ENCODE measurements at places on chromosomes 4 and X.

DNA sequence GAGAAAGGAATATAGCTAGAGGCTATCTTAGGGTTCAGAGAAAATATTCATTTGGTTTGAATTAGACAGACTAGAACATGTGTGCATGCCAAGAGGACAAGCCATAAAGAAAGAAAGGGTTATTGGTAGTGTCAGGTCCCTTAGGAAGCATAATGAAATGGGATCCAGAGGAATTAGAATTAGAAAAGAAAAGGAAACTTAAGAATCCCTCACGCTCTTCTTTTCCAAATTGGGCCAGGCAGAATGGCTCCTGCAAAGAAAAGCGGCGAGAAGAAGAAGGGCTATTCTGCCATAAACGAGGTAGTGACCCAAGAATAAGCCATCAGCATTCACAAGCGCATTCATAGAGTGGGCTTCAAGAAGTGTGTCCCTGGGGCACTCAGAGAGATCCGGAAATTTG is 4.9 kb upstream of the ABCG2 start:
- no peak for DNase-seq

GRCh38 chrX:150934453-150934852 is 36.0 kb upstream of the CD99L2 start:
- peak; percentile 11 for DNase-seq

- peak; percentile 64 for DNase-seq
Observed at GRCh38 chr4:83629945-83630721, 94.2 kb downstream of the GPAT3 start.

DNA sequence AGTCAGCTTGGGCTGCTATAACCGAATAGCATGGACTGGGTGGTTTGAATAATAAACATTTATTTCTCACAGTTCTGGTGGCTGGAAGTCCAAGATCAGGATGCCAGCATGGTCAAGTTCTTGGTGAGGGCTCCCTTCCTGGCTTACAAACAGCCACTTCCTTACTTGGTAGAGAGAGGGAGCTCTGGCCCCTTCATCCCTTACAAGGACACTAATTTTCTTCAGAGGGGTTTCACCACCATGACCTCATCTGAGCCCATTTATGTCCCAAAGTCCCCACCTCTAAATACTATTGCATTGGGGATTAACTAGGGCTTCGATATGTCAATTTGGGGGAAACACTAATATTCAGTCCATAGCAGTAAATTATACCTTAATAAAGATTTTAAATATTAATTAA is 61.8 kb downstream of the CLNK start:
- DNase-seq, result no peak

GRCh38 chrX:154596290-154596929 is 11.5 kb downstream of the CTAG1A start:
- peak; percentile 46 for DNase-seq

- no peak for DNase-seq
Observed at GRCh38 chrX:19070555-19070994, 51.7 kb downstream of the ADGRG2 start.

DNA sequence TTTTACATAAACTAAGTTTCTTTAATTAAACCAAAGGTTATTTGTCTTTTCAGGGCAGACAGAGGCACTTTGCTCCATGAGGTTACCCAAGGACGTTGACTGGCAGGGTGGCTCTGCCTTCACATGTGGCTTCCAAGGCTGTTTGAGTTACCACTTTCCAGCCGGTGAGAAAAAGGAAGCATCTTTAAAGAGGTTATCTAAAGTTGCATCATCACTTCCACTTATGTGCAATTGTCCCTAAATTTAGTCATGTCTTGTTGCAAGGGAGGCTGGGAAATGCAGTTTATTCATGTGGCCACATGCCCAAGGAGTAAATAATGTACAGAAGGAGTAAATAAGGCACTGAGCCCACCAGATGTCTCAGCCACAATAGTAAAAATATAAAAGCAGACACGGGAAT is 29.0 kb upstream of the RAP1GDS1 start:
- peak; percentile 2 for DNase-seq

GRCh38 chr4:119841361-119841760 is 212.8 kb upstream of the PDE5A start:
- DNase-seq, result no peak

DNA sequence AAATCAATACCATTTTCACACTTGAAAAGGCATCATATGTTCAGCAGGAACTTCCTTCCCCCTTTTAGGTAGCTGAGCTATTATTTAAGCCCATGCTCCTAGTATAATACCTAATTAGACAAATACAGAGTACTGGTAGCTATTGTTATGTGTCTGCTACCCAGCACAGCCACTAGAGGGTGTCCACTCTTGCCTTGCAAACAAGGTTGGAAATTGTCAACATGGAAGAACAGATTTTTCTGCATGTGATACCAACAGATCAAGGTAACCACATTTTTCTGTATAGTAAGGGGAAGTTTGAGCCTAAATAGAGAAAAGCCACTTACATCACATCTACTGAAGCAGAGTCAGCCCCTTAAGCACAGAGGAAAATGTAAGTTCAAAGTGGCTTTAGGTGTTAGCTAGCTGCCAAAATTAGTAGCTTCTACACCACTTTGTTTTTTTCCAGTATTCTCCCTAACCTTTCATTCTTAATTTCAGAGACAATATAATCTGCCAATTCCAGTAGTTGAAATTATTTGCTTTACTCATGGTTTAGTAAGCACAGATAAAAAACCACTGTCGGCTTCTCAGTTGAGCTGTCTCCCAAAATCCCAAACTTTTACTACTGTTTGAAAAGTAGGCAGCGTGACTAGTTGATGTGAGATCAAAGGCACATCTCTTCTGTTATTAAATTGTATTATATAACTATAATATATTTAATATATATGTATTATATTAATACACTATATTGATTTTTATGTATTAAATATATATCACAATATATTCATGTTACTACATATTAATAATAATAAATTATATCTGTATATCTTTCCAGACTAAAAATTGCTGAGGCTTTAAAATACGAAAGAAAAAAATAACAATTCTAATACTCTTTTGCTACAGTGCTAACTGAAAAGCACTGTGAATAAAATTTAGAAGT is 38.2 kb downstream of the EDNRA start:
- peak; percentile 59 for DNase-seq

GRCh38 chr4:121648516-121648915 is 48.3 kb downstream of the ANXA5 start:
- DNase-seq, result no peak

GRCh38 chr4:18935659-18936345 is 914.2 kb upstream of the LCORL start:
- DNase-seq, result no peak

DNA sequence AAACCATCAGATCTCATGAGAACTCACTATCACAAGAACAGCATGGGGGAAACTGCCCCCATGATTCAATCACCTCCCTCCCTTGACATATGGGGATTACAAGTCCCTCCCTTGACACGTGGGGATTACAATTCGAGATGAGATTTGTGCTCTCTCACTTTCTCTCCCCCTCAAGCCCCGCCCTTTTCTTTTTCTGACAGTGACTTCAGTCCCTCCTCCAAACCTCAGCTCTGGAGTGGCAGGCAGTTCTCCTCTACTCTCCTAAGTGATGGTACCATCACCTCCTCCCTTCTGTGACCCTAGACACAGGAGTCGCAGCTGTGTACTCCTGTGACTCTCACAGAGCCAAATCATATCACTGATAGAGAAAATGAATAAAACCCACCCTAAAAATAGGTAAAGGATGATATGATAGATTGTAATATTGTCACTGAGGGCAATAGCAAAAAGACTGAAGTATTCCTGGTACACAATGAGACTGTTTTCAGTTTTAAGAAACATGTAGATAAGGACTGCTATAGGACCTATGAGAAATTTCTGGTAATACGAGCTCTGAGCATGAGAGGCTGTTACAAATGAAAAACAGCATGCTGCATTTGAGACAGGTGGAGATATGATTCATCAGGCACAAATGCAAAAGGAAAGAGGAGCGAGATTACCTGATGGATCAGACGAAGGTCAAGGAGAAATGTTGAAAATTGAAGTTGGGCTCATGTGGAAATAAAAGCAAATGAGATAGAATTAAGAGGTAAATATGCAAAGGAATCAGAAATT is 101.2 kb upstream of the CBLL2 start:
- DNase-seq, result no peak

DNA sequence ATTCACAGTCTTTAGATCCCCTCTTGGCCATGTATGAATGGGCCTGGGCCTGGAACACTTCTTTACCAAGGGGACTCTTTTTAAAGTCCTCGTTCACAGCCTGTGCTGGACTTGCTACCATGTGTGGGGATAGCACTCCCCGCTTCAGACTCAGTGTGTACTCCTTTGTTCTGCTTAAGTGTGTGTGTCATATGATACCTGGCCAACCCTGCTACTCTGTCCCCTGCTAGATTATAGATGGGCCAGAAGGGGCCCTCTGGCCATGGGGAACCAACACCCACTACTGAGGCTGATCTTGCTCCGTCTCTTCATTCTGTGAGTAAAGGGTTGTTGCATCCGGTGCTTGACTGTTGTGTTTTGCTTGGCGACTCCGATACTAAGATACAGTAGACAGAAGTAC is 8.0 kb downstream of the CCDC110 start:
- DNase-seq, result no peak

GRCh38 chrX:40006106-40007017 is 91.4 kb downstream of the BCOR start:
- no peak for DNase-seq

GRCh38 chr4:62226082-62226481 is 1026.0 kb downstream of the ADGRL3 start:
- no peak for DNase-seq

GRCh38 chrX:19342331-19342906 is 1.3 kb upstream of the PDHA1 start:
- no peak for DNase-seq

- peak; percentile 27 for DNase-seq
Observed at GRCh38 chr4:26157541-26157940, 163.3 kb upstream of the RBPJ start.

GRCh38 chr4:125317525-125317877 is 2.7 kb downstream of the FAT4 start:
- peak; percentile 55 for DNase-seq

DNA sequence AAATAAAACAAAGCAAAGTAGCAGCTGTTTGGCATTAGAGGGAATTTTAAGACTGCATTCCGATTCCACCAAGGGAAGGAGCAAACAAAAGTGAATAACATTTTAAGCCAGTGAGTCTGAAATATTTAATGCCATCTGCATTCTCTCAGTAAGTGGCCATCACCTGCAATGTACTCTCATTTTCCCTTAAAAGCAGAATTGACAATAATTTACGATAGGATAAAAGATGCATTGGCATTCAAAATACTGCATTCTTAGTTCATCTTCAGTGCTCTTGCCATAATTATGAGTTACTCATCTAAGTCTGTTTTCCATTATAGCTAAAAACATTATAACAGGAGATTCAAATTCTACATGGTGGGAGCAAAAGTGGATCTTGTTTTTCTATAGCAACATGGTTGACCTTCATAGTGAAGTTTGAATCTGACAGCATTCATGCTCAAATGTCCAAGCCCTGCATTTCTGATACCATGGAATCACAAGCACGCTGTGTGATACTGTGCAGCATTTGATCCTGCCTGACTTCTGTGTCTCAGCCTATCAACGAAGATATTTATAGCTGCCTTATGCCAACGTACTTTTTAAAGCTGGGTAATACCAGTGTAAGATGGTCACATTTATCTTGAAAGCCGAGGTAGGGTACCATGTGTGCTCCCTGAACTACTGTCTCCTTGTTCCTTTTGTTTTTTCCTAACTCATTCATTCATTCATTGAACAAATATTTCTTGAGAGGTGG is 355.3 kb upstream of the IGFBP7 start:
- no peak for DNase-seq

DNA sequence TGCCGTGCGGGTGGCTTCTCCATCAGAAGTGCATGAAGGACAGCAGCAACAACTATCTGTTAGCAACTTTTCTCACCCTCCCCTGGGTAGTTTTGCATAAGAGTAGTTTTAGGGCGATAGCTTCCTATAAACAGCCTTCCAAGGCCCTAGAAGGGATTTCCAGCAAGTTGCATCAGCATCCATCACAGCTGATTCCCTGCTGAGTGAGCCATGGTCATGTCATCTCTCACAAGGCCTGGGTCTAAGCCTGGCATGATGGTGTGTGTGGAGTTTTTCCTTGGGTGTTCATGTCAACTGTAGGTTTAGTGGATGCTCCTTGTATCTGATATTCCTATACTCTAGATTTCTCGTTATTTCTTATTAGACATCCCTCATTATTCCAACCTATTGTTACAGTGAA is 2324.7 kb upstream of the AGA start:
- DNase-seq, result no peak

- no peak for DNase-seq
Observed at GRCh38 chr4:139509727-139510410, 46.1 kb downstream of the SETD7 start.

DNA sequence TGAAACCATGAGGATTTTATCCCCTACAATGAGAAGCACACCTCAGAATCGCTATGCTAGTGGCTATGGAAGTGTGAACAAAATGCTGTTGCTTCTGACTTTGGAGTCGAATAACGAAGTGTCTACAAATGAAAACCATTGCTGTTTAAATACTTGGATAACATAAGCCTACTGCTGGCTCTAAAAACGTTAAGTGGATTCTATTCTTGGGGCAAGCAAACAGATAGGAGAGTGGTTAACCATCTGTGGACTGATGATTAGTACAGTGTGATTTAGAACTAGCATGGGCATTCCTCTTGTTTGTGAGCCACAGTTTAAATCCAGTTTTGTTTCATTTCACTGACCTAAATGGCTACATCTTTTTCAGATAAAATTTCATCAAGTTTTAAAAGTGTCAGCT is 109.7 kb upstream of the PNPLA4 start:
- no peak for DNase-seq

DNA sequence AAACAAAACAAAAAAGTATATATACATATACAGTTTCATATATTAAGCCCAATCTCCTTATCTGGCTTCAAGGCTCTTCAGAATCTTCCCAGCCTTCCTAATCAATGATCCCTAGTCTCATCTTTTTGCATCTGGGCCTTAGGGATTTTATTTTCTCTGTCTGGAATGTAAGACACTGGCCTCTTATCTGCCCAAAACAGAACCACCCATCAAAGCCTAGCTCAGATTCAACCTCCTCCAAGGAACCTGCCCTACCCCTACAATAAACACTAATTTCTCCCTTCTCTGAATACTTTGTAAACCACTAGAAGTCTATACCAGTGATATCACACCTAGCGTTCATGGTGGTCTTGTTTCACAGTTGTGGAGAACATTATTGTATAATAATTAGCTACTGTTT is 23.2 kb upstream of the GAB1 start:
- DNase-seq, result no peak

DNA sequence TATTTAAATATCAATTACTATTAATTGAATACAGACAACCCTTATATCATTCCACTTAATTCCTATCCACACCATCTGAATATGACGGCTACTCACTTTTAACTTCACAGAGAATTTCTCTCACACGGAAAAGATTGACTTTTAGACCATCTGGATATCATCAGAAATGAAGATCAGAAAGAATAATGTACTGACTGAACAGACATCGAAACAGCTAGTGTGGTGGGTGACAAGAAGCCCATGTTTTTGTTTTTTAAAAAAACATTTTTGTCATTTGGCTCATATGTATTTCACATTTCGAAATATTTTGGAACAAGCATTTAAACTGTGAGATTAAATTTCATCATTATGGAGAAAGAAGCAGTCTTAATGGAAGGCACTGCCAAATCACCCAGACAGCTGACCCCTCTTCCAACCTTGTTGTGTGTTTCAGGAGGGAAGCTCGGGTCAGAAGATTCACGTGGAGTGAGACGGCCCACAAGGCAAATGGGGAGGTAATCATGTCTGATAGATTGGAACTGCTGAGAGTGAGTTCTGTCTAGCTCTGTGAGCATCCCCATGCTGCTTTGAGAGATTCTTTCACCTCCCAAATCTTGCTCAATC is 204.2 kb upstream of the RASGEF1B start:
- DNase-seq, result no peak

All from HCEC 1CT (cell line).